Heart right ventricle (tissue), 16 donors: ENCODE measurements at places on chromosomes 2 and 18. TPM values are rescaled to one million over a fixed set of nuclear protein-coding genes. Genes with fewer than 3 reads are reported as not detected.

Gene CCDC68
- 2.0 TPM for total RNA-seq

Gene HOXD9
- not detected for total RNA-seq

Gene NMUR1
- 0.61 TPM for total RNA-seq

Gene SEC11C
- total RNA-seq: 24.2 TPM

Gene PSMA8
- not detected for total RNA-seq

Gene KHK
- 3.9 TPM for total RNA-seq

Gene ELAC1
- 6.4 TPM for total RNA-seq

GRCh38 chr18:9831036-9831722 is 54.6 kb upstream of the TXNDC2 start:
- peak overlapping the region; percentile 3 for H3K27ac ChIP-seq
- no peaks in the 10 kb centered on the region for H3K27me3 ChIP-seq
- peaks cover 20% of the 10 kb centered on the region for H3K4me1 ChIP-seq
- no peak for DNase-seq
- no peaks in the 10 kb centered on the region for H3K36me3 ChIP-seq

- H3K27ac ChIP-seq: no peak overlapping the region
- H3K4me3 ChIP-seq: no peak overlapping the region
- no peaks in the 10 kb centered on the region for H3K4me1 ChIP-seq
- no peak for DNase-seq
These were observed 112.5 kb upstream of the GLI2 start for GRCh38 chr2:120622886-120623753.

- no peaks in the 10 kb centered on the region for H3K36me3 ChIP-seq
- no peak overlapping the region for H3K27ac ChIP-seq
- no peaks in the 10 kb centered on the region for H3K27me3 ChIP-seq
These were observed 274.5 kb downstream of the CLIP4 start for GRCh38 chr2:29389686-29390085.

- peak overlapping the region; percentile 71 for H3K4me3 ChIP-seq
- H3K36me3 ChIP-seq: no peaks in the 10 kb centered on the region
- H3K27me3 ChIP-seq: no peaks in the 10 kb centered on the region
- no peaks in the 10 kb centered on the region for H3K4me1 ChIP-seq
- H3K27ac ChIP-seq: peak overlapping the region; percentile 80
These were observed 1.3 kb downstream of the CERS6 start for GRCh38 chr2:168457190-168457895.

GRCh38 chr2:47016172-47016913 is 100.7 kb upstream of the MCFD2 start:
- no peak overlapping the region for H3K4me3 ChIP-seq
- peaks cover 66% of the 10 kb centered on the region for H3K4me1 ChIP-seq
- DNase-seq: no peak
- no peaks in the 10 kb centered on the region for H3K36me3 ChIP-seq
- peak overlapping the region; percentile 46 for H3K27ac ChIP-seq

- H3K27ac ChIP-seq: no peak overlapping the region
- H3K36me3 ChIP-seq: no peaks in the 10 kb centered on the region
- H3K27me3 ChIP-seq: no peaks in the 10 kb centered on the region
- no peak for DNase-seq
- no peak overlapping the region for H3K4me3 ChIP-seq
These were observed 50.0 kb downstream of the SLC9A2 start for GRCh38 chr2:102669401-102669800.

DNA sequence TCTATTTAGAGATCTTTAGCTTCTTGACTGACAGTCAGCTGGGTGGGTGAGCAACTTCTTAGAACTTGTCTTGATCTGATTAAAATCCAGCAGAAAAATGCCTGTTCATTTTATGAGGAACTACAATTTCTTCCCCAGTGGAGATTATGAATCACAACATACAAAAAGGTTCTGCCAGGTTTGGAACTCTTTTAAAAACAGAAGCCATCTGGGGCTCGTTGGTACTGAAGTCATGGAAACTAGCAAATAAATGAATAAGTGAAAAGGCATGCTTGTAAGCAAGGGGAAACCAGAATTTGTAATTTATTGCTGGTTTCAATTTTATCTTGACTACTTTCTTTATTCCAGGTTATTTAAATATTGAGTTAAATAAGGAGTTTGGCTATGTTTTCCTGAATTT is 767.4 kb downstream of the MBD2 start:
- no peaks in the 10 kb centered on the region for H3K4me1 ChIP-seq
- no peak overlapping the region for H3K4me3 ChIP-seq
- no peak overlapping the region for H3K27ac ChIP-seq
- H3K36me3 ChIP-seq: no peaks in the 10 kb centered on the region
- DNase-seq: no peak

DNA sequence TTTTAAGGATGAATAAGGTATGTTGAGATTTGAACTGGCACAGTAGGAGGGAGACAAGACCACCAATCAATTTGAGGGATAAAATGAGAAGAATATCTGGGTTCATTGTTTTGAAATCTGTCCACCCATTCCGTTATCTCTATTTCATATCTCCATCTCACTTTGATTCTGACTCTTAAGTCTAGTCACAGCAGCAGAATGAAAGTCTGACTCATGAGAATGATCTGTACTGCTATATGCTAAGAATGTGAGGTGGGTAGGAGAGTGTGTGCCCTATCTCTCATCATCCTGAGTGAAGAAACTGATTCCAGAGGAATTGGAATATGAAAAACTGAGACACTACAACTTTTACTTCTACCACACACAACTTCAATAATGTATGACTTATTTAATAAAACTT is 1994.5 kb upstream of the PIK3C3 start:
- no peak for DNase-seq
- H3K36me3 ChIP-seq: no peaks in the 10 kb centered on the region
- no peaks in the 10 kb centered on the region for H3K27me3 ChIP-seq
- no peak overlapping the region for H3K4me3 ChIP-seq
